GM12865 (cell line): ENCODE measurements at places on chromosomes 16 and 17.

DNA sequence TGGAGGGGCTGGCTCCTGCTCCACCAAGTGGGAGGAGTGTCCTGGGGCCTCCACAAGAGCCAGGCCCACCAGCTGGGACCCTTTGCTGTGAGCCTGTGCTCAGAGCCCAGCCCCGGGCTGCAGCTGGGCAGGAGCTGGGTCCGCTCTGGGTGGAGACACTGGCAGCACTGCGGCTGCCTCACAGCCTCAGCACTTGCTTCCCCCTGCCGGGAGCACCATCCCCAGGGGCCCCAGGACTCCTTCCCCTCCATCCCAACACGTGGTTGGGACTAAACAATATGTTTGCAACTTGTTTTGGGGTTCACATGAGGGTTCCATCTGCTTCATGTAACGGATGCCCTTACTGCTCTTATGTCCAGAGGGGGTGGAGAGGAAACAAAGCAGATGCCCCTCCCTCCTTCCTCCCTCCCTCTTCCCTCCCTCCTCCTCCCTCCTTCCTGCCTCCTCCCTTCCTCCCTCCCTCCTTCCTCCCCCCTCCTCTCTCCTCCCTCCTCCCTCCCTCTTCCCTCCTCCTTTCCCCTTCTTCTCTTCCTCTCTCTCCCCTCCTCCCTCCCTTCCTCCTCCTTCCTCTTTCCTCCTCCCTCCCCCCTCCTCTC is 16.3 kb upstream of the CBFA2T3 start:
- no peak for DNase-seq

DNA sequence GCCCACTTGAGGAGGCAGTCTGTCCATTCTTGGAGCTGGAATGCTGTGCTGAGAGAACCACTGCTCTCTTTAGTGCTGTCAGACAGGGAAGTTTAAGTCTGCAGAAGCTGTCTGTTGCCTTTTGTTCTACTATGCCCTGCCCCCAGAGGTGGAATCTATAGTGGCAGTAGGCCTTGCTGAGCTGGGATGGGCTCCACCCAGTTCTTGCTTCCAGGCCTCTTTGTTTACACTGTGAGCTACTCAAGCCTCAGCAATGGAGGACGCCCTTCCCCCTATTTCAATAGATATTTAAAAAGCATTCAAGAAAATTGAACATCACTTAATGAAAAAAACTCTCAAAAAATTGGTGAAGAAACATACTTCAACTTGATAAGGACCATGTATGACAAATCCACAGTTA is 313.5 kb downstream of the PHKB start:
- no peak for DNase-seq

DNA sequence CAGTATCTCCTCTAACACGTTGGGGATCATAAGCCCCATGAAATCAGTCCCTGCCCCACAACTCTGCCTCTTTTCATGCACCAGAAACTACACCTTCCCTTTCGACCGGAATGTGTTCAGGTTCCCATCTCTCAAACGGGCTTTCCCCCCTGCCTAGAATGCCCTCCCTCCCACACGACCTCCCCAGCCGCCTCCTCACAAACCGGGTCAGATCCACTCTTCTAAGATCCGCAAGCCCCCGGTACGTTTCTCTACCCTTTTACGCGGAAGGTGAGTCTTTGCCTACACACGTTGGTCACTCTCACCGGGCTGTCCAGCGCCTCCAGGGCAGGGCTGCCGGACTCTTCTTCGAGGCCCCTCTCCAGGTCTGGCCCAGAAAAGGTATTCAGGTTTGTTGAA is 708 bp downstream of the DHX33 start:
- no peak for DNase-seq

DNA sequence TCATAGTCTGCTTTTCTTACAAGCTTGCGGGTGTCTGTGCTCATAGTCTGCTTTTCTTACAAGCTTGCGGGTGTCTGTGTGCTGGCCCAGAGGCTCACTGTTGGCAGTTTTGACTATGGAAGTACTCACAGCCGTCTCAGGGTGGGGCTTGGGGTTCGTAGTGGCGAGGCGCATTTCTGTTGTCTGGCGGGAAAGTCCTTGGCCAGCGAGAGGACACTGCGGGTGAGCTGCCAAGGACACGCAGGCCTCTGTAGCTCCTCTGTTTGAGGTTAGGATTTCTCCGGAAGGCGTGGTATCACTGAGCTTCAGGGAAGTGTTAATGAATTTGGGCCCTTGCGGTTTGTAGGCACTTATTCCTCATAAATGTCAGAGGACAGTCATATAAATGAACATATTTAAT is 13.5 kb downstream of the TBCD start:
- no peak for DNase-seq

DNA sequence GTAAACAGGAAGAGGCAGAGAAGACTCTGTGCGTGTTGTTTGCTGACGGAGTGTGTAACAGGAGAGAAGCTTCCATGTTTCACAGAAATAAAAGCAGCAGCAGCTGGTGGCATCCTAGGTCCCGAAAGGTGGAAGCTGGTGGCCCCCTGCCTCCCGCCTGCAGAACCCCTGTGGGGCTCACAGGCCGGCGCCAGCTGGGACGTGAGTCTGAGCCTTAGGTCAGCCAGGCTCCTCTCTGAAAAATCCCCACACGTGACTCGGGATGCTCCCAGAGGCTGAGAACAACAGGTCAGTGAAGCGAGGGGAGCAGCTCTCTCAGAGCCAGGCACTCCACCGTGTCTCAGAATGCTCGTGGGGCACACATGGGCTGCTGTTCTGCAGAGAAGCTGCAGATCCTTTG is 27.4 kb downstream of the TMEM204 start:
- DNase-seq: no peak

GRCh38 chr17:74671031-74671771 is 41.5 kb downstream of the CD300LF start:
- DNase-seq: peak; percentile 44

DNA sequence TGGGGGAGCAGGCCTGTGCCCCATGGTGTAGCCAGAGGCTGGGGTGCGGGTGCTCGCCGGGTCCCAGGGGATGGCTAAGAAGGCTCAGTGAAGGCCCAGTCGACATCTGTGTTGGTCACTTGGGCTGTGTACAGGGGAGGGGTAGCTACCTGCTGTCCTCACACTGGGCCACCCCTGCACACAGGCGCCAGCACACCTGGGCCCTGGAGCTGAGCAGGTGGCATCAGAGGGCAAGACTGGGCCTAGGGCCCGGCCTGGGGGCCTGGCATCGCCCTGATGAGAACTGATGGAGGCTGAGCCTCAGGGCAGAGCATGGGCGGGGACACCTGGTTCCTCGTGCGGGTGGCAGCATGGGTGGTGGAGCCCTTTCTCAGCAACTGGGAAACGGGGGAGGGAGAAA is 870 bp upstream of the CTRB2 start:
- no peak for DNase-seq

- DNase-seq: no peak
Observed at GRCh38 chr17:40342504-40343218, 21.9 kb downstream of the GJD3 start.

GRCh38 chr16:11715246-11715947 is 27.3 kb downstream of the TXNDC11 start:
- peak; percentile 29 for DNase-seq

DNA sequence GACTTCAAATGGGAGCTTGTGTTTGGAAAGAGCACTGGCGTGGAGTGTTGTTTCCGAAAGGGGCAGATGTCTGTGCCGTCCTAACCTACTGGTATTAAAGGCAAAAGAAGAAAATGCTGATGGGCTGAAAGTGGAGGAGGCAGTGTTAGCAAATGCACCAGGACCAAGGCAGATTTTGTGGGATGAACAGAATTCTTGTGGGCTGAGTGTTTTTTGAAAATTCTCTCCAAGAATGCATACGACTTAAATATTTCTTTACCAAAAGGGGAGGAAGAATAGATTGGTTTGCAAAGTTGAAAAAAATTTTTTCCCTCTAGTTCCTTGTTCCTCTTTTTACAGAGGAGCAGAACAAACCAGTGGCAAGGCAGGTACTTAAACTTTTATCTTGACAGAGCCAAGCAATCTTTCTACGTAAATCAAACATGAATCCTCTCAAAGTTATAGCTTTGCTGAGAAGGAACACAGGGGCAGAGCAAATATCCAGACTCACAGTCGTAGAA is 16.8 kb downstream of the MARCHF10 start:
- DNase-seq: no peak

DNA sequence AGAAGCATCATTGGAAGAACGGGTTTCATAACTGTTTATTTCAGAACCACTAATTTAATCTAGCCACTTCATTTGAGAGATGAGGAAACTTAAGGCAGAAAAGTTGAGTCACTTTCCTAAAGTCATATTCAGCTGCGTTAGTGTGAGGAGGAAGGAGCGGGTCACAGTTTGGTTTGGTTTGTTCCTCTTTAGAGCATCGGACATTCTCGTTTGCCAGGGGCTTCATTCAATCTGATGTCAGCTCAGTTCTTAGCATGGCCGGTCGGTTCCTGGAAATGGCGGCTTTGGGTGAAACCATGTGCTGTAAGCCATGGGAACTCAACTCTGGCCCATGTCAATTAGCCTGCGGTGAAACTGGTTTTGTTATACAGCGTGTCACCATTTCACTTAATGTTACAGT is 186.5 kb downstream of the LGALS9B start:
- no peak for DNase-seq

DNA sequence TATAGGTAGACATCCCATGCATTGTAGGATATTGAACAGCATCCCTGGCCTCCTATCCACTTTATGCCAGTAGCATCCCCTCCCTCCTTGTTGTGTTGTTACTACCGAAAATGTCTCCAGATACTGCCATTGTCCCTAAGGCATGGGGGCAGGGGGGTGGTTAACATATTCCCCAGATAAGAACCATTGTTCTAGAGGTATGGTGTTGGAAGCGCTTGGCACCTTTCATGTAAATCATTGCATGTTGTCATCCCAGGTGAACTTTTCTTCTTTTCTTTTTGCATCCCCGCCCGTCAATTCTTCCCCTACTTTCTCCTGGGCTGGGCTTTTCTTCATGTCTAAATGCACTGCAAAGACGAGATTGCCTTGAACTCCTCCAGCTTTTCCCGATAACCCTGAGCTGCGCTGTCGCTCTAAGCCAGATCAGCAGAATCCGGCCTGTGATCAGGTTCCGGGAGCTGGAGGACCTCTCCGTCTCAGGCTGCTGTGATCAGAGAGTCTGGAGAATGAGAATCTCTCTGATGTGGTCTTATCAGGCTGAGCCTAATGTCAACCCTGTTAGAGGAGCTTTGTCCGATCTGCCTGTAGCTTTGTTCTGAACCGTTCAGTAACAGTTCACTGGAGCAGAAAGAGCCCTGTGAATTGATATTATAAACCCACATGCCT is 76.2 kb downstream of the RBFOX1 start:
- DNase-seq: no peak

- peak; percentile 38 for DNase-seq
Observed at GRCh38 chr17:67477687-67478086, 100.6 kb downstream of the PITPNC1 start.

DNA sequence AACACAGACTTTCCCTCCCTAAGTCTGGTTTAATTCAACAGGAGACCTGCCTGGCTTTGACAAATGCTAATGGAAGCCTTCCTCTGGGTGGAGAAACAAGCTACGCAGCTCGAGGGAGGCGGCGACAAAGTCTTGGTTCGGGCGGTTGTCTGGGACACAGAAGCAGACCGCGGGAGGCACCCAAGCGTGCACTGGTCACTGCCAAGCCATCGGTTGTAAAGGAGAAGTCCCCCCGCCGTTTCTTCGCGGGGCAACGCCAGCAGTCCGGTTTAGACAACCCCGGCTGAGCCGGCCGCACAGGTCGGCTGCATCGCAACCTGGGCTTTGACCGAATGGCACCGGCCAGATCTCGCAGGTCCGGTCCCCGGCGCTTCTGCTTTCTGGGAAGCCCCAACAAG is 586 bp downstream of the GLYR1 start:
- DNase-seq: peak; percentile 78

- no peak for DNase-seq
Observed at GRCh38 chr17:3730881-3731429, 7.3 kb downstream of the HASPIN start.

- DNase-seq: no peak
Observed at GRCh38 chr17:29178750-29179231, 1.4 kb downstream of the MYO18A start.

GRCh38 chr16:29809031-29809747 is 2.8 kb upstream of the PRRT2 start:
- no peak for DNase-seq

GRCh38 chr17:77615703-77616253 is 342.7 kb upstream of the TNRC6C start:
- DNase-seq: no peak

DNA sequence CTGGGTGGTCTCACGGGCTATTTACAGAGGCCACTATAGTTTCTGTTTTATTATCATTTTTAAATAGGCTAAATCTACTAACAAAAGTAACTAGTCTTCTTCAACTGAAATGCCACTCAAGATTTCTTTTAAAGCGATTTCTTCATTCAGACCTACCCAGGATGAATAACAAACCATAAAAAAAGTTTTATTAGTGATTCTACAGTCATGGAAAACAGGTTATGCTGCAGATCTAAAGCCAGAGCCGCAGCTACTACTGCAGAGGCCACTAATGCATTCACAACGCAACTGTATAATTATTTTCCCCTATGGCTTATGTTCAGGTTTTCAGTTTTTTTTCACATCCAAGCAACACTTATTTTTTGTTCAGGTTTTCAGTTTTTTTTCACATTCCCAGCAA is 136.2 kb upstream of the AXIN2 start:
- DNase-seq: no peak

DNA sequence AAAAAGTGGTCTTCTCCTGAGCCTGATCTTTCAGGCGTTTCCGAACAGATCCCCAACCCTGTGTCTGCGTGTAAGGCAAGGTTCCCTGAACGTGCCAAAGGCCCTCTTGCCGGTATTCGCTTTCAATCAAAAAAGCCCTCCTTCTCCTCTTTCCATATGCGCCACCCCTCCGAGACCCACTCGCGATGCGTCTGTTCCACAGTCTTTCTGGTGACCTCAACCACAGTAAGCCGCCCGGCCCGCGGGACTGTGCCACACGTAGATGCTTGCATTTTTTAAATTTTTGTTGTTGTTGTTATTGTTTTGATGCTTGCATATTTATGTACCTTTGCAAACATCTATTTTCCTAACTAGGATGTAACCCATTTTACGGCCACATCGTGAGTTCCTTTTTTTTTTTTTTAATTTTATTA is 607 bp upstream of the PRPSAP1 start:
- DNase-seq: no peak

- DNase-seq: no peak
Observed at GRCh38 chr17:46154151-46154816, 38.9 kb downstream of the KANSL1 start.

DNA sequence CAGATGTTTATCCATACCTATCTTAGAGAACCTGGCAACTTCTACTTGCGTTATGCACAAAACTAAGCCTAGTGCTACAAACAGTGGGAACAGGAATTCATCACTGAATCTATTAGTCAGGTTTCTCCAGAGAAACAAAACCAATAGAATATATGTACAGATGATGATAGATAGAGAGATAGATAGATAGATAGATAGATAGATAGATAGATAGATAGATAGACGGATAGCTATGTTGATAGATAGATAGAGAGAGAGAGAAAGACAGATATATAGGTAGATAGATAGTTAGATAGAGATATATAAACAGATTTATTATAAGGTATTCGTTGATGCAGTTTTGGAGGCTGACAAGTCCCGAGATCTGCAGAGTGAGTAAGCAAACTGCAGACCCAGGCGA is 495.6 kb downstream of the TMEM114 start:
- no peak for DNase-seq

- peak; percentile 37 for DNase-seq
Observed at GRCh38 chr17:6701719-6702118, 11.4 kb downstream of the SLC13A5 start.

GRCh38 chr16:4200781-4201137 is 41.1 kb downstream of the SRL start:
- no peak for DNase-seq

- no peak for DNase-seq
Observed at GRCh38 chr16:35908152-35908551, 2448.7 kb downstream of the TP53TG3F start.
